Activated gamma-delta T cell treated with anti-CD3 and anti-CD28 coated beads, Interleukin-2, amount 50 U/mL, for 16 hours (primary cell): ENCODE measurements at places on chromosomes 1 and 21.
A peak's percentile ranks its signal among the peaks of the same experiment; 100 is the strongest.

DNA sequence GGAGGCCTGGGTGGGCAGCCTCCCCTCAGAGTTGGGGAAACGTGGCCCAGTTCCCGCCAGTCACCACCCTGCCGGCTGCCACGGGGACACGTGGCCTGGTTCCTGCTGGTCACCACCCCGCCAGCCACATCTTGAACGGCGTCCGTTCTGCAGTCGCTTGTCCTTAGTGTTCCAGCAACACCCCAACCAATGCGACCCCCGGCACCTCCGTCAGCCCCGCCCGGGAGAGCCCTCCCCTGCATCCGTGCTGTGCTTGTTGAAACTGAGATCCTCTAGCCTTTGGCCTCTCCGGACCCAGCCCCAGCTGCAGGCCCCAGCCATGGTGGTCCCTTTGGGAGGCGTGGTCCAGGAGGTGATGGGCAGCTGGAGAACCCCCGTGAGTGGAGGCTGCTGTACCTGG lies 18.7 kb downstream of the PRKCZ start:
- no peak for DNase-seq

GRCh38 chr1:245685111-245685810 lies 530.5 kb downstream of the KIF26B start:
- no peak for DNase-seq

DNA sequence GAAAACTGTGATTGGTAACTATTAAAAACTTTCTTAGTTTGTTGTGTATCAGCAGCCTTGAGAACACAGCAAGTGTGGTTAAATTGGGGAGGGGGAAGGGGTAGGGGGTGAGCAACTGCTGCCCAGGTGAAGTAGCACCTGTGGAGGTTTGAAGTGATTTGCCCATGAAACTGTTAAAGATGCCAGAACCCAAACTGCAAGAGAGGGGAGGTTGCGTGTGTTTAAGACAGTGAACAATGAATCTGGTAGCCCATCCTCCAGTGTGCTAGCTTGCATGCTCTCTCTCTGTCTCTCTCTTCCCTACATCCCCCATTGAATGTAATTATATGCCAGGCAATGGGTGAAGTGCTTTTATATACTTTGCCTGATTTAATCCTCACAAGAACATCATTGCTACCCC lies 154.7 kb downstream of the RUNX1 start:
- DNase-seq: no peak

GRCh38 chr1:97461782-97462181 lies 459.1 kb downstream of the DPYD start:
- no peak for DNase-seq

GRCh38 chr1:114702737-114703136 lies 7.4 kb upstream of the AMPD1 start:
- no peak for DNase-seq

DNA sequence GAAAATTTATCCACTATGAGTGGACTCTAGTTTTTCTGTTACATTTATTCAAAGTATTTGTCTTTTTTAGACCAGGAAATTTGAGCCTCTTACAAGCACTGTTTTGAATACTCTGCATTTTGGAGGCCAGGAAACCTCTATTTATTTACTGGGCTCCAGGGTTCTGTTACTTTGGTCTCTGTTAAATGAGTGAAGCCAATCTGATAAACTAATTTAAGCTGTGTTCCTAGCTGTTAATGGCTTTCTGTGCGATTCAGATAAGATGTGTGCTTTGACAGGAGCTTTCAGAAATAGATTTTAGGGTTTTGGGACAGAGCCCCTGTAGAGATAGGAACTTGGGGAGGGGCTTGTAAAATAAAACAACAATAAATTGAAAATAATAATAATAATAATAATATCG lies 23.9 kb downstream of the ACKR1 start:
- DNase-seq: no peak

- DNase-seq: no peak
Observed at GRCh38 chr1:18091660-18092446, 15.7 kb upstream of the IGSF21 start.

DNA sequence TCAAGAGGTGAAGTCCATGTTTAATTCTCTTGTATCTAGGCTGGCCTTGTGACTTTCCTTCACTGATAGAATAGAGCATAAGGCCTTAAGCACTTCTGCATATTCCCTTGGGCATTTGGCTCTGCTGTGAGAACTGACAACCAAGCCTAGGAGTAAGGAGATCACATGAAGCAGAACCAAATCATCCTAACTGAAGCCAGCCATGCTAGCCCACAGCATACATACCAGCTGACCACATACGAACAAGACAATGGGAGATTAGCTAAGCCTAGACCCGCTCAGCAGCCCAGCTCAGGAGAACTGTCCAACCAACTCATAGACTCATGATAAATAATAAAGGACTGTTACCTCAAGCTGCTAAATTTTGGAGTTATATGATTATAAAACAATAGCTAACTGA lies 114.6 kb upstream of the NEK7 start:
- no peak for DNase-seq

GRCh38 chr1:10903821-10904220 lies 107.4 kb upstream of the CASZ1 start:
- DNase-seq: no peak

- DNase-seq: no peak
Observed at GRCh38 chr1:238832106-238832505, 554.3 kb upstream of the CHRM3 start.

DNA sequence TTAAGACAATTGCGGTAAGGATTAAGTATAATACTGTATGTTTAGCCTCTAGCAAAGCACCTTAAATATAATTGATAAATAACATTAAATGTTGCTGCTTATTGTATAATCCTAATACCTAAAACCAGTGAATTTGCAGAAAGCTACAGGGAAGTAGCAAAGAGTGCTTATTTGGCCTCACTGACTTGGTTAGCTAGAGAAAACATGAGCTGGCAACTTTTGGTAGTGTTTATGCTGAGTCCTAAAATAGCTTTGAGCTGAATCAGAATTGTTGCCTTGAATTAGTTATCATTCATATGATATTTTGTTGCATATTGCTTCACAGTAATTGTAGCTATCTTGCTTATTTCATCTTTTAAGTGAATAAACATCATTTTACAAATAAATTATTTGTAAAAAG lies 3.5 kb downstream of the TRIM67 start:
- no peak for DNase-seq

DNA sequence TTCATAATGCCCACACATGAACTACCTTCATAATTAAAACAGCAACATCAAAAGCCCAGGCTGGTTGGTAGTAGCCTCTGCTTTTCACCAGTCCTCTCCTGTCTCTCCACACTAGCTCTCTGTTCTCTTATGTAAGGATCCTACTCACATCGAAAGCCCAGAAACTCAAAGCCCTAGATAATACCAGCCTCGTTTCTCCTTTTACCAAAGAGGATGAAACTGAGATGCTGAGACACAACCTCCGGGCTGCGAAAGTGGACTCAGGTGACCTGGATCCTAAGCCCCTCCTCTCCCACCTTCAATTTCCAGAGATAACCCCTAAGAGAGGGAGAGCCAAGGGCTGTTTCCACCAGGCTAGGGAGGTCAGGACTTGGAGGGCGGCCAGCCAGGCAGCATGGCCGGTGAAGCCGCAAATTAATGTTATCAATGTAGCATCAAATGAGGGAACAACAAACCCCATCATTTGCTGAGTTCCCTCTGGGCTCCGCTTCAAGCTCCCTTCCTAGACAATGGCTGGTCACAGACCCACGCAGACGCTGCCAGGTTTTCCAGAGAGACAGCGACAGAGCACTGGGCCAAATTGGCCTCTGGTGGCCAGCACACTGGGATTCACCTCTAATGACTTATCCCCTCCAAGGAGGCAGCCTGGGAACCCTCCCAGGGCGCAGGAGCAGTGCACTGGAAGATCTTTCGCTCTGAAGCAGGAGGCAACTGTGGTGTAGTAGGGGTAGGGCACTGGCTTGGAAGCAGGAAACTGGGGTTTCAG lies 20.7 kb upstream of the STMN1 start:
- DNase-seq: no peak

GRCh38 chr21:45153358-45154318 lies 79.3 kb downstream of the ADARB1 start:
- no peak for DNase-seq

- DNase-seq: no peak
Observed at GRCh38 chr1:32680642-32681041, 21.9 kb downstream of the SYNC start.

DNA sequence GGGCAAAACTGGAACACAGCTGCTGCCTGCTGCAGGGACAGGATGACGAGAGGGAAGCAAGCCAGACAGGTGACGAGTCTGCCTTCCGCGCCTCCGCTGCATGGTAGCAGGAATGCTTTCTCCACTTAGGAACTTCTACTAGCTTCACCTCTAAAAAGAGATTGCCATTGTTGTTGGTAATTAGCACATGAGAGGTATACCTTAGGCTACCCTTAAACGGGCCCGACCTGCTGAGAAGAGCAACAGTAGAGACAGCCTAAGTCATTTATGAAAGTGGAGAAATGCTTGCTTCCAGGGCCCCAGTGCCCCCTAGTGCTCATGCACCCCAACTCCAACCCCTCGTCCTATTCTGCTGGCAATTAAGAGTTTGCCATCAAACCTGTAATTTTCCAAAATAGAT lies 96.9 kb upstream of the AKT3 start:
- peak; percentile 19 for DNase-seq

DNA sequence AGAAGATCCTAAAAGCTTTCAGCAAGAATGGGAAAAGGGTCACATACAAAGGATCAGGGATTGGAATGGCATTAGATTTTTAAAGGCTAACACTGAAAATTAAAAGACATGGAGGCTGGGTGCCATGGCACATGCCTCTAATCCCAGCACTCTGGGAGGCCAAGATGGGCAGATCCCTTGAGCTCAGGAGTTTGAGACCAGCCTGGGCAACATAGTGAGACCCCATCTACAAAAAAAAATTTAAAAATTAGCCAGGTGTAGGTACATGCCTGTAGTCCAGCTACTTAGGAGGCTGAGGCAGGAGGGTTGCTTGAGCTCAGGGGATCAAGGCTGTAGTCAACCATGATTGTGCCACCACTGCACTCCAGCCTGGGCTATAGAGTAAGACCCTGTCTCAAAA lies 12.4 kb downstream of the LURAP1 start:
- DNase-seq: no peak

DNA sequence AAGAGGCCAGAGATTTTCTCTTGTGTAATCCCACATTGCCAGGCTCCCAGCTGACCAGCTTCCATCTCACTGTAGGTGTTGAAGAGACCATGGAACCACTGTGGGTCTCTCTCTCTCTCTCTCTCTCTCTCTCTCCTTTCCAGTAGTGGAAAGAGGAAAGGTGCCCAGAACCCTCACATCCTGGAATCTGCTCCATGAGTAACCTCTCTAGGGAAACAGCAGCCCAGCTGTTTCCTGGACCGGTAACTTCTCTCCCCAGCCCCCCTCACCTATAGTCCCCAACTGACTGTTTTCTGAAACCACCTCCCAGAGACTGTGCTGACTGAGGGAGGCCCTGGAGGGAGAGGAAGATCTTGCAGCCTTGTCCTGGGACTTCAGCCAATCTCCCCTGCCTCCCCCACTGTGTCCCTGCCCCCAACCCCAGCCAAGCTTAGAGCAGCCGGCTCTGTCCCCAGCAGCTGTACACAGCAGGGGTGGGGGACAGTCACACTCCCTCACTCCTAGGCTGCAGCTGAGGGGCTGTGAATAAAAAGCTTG lies 20.6 kb upstream of the SLC45A3 start:
- no peak for DNase-seq

DNA sequence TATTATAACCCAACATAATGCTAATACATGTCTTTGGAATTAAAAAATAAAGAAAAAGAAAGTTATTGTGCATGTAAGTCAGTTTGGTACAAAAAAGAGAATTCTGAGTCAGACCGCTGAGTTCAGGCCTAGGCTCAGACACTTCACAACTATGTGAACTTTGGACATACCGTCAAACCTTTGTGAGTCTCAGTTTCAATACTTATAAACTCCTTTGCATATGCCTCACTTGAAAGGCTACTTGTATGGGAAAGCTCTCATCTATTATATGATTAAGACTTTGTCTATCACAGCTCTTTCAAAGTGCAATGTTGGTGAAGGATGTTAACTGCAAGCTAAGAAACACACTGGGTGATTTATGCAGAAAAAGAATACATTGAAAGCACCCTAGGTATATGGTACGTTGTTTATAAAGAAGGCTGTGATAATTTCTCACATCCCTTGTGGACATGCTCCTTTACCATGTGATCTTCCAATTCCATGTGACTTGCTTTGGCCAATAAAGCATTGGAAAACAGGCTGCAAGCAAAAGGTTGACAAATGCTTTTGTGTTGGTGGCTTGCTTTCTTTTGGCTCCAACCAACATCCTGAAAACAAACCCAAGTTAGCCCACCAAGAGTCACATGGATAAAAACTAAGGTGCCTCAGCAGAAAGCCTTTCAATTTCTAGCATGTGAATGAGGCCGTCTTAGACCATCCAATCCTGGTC lies 49.6 kb downstream of the INTS7 start:
- no peak for DNase-seq

- no peak for DNase-seq
Observed at GRCh38 chr1:197838836-197839235, 63.6 kb upstream of the DENND1B start.

DNA sequence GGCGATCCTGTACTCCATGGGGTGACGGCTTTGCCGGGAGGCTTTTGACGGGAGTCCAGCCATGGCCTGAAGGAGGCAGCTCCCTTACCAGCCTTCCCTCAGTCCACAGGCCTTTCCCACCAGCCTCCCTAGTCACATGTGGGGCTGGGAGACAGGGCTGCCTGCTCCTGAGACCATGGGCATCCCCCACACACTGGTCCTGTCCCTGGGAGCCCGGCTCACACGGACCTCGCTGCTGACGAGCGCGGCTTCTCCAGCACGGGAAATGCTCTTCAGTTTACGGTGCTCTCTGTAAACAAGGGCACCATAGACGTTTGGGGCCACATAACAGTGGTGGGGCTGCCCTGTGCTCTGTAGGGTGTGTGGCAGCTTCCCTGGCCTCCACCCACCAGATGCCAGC lies 104.5 kb upstream of the TMEM51 start:
- no peak for DNase-seq

- DNase-seq: no peak
Observed at GRCh38 chr1:214494706-214495105, 56.7 kb downstream of the PTPN14 start.

DNA sequence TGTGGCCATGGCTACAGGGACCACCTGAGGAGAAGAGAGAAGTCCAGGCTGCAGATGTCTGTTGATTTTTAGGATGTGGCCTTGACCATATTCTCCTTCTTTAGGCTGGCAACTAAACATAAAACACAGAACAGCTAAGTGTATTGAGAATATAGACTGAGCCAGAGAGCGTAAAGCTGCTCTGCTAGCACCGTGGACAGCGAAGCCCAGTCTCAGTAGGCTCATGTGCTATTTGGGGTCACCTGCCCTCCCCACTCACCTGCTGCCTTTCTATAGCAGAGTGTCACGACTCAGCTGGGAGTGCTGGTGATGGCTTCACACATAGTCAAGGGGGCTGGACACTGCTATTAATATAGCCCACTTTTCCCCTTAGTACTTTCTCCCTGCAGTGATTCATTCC lies 278.5 kb downstream of the KCNH1 start:
- DNase-seq: no peak
